Naive thymus-derived CD4-positive, alpha-beta T cell (primary cell): ENCODE measurements at places on chromosomes 16 and 17. TPM values are rescaled to one million over a fixed set of nuclear protein-coding genes. Genes with fewer than 3 reads are reported as not detected.

GRCh38 chr17:45702666-45703266 is 81.4 kb upstream of the CRHR1 start:
- H3K4me1 ChIP-seq, result no peaks in the 10 kb centered on the region
- no peaks in the 10 kb centered on the region for H3K27me3 ChIP-seq
- no peaks in the 10 kb centered on the region for H3K36me3 ChIP-seq
- no peak for DNase-seq
- no peak overlapping the region for H3K4me3 ChIP-seq

- H3K27ac ChIP-seq, result no peak overlapping the region
- peaks cover 19% of the 10 kb centered on the region for H3K36me3 ChIP-seq
These were observed 22.5 kb downstream of the CENPX start for GRCh38 chr17:81999976-82000802.

GRCh38 chr16:89827383-89828198 is 684 bp upstream of the SPIRE2 start:
- peaks cover 10% of the 10 kb centered on the region for H3K27me3 ChIP-seq
- H3K27ac ChIP-seq, result no peak overlapping the region
- no peaks in the 10 kb centered on the region for H3K36me3 ChIP-seq
- H3K4me1 ChIP-seq, result no peaks in the 10 kb centered on the region
- peak; percentile 28 for DNase-seq

GRCh38 chr16:50666658-50667496 is 14.2 kb downstream of the SNX20 start:
- peak overlapping the region; percentile 32 for H3K4me3 ChIP-seq
- peak overlapping the region; percentile 66 for H3K27ac ChIP-seq
- DNase-seq, result peak; percentile 36
- H3K36me3 ChIP-seq, result peaks cover 20% of the 10 kb centered on the region
- H3K27me3 ChIP-seq, result no peaks in the 10 kb centered on the region
- peaks cover 17% of the 10 kb centered on the region for H3K4me1 ChIP-seq

DNA sequence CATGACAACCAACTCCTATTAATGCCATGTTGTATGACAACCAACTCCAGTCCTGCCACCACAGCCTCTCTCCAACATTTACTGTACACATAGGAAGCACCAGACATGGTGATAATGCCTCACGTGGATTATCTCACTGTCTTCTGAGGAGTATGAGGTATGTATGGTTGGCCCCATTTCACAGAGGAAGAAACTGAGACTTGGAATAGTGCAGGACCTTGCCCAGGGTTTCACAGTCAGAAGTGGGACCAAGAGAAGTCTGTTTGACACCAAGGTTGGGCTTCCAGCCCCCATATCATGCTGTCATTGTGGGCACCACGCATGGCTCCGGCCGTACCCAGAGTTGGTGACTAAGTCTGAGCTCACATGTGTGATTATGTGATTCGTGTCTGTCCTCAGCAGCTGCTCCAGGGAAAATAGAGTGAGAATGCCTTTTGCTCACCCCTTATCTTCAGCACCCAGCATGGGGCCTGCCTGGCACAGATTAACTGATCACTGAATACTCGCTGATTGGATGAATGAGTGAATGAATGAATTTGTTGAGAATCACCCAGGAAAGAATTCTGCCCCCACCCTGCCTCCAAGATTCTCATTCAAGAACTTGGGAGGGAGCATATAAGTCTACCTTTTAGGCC is 204.1 kb upstream of the NLRP1 start:
- no peaks in the 10 kb centered on the region for H3K4me1 ChIP-seq
- DNase-seq, result no peak
- no peaks in the 10 kb centered on the region for H3K27me3 ChIP-seq
- H3K4me3 ChIP-seq, result no peak overlapping the region
- no peaks in the 10 kb centered on the region for H3K36me3 ChIP-seq
- H3K27ac ChIP-seq, result no peak overlapping the region

DNA sequence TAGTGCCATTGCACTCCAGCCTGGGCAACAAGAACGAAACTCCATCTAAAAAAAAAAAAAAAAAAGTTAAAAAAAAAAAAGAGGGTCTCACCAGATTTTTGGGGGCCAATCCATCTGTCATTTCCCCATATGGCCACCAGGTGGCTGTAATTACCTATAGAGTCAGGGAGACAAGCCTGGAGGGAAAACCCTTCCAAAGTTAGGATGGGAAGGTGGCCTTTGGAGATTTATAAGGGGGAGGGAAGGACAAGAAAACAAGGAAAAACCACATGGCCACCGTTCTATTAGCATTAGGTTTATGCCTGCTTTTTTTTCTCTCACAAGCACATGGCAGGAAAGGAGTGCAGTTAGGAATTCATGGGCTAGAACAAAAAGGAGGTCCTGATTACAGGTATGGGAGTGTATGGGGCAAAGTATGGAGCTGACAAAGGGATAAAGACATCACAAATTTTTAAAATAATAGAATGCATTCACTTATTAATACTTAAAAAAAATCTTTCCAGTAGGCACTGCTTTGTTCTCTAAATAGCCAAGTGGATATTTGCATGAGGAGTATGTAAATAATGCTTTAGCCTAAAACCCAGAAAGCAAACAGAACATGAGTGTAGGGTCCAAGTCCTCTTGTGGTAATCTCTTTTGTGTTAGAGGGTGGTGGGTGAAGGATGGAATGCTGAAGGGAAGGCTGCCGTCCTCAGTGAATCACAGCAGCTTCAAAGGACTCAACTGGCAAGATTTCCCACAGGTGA is 5.1 kb downstream of the CYB5D1 start:
- H3K4me3 ChIP-seq, result no peak overlapping the region
- peaks cover 17% of the 10 kb centered on the region for H3K4me1 ChIP-seq
- H3K36me3 ChIP-seq, result no peaks in the 10 kb centered on the region
- no peak overlapping the region for H3K27ac ChIP-seq
- no peaks in the 10 kb centered on the region for H3K27me3 ChIP-seq

- no peak overlapping the region for H3K4me3 ChIP-seq
- no peak for DNase-seq
- H3K27ac ChIP-seq, result no peak overlapping the region
- H3K36me3 ChIP-seq, result no peaks in the 10 kb centered on the region
These were observed 29.3 kb downstream of the MAF start for GRCh38 chr16:79571065-79571902.

GRCh38 chr16:48156790-48157209 is 1.0 kb upstream of the ABCC12 start:
- H3K27me3 ChIP-seq, result no peaks in the 10 kb centered on the region
- H3K36me3 ChIP-seq, result no peaks in the 10 kb centered on the region
- H3K4me3 ChIP-seq, result no peak overlapping the region

DNA sequence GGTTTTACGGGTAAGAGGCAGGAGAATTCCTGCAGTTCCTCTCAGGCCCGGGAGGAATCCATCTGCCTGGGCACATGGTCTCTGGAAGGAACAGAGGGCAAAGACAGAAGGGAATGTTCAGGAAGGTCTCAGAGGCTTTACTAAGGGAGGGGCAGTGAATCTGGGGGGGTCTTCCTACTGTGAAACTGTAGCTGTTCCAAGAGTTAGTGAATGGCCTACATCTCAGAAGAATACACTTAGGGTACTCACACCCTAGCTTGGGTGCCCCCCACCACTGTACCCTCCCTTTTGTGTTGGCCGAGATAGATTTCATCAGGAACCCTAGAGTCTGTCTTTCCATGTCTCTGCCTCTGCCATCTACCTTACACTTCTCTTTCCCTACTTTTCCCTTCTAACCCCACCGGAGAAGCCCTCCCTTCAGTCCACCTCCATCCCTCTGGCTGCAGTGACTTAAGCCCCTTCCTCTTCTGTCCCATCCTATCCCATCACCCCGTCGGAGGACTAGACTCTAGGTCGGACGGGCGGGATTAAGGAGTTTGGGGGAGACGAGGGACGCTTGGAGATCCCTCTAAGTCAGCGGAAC is 316 bp downstream of the DLG4 start:
- peaks cover 30% of the 10 kb centered on the region for H3K4me1 ChIP-seq
- no peaks in the 10 kb centered on the region for H3K36me3 ChIP-seq
- peak overlapping the region; percentile 75 for H3K27ac ChIP-seq
- DNase-seq, result no peak
- no peaks in the 10 kb centered on the region for H3K27me3 ChIP-seq
- H3K4me3 ChIP-seq, result peak overlapping the region; percentile 73

DNA sequence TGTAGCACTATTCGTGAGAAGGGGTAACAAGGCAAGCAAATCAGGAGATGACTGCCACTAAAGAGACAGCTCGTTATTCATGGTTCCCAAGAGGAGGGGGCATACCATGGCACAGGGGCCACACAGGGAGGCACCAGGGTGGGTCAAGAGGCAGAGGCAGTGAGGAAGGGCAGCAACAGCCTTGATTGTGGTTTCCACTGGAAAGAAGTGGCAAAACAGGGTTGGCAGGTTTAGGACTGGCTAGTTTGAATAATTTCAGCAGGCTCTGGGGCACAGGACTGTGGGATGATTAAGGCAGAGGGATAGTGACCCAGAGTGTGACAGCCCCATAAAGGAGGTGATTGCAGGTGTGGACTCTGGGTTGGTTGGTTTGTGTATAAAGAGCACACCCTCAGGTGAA is 188.9 kb downstream of the CBLN1 start:
- no peaks in the 10 kb centered on the region for H3K27me3 ChIP-seq
- H3K4me1 ChIP-seq, result no peaks in the 10 kb centered on the region
- H3K36me3 ChIP-seq, result no peaks in the 10 kb centered on the region
- no peak for DNase-seq

GRCh38 chr17:76951375-76951905 is 83.2 kb downstream of the MGAT5B start:
- H3K27ac ChIP-seq, result no peak overlapping the region
- H3K36me3 ChIP-seq, result no peaks in the 10 kb centered on the region
- DNase-seq, result no peak
- H3K4me3 ChIP-seq, result no peak overlapping the region
- H3K4me1 ChIP-seq, result no peaks in the 10 kb centered on the region

DNA sequence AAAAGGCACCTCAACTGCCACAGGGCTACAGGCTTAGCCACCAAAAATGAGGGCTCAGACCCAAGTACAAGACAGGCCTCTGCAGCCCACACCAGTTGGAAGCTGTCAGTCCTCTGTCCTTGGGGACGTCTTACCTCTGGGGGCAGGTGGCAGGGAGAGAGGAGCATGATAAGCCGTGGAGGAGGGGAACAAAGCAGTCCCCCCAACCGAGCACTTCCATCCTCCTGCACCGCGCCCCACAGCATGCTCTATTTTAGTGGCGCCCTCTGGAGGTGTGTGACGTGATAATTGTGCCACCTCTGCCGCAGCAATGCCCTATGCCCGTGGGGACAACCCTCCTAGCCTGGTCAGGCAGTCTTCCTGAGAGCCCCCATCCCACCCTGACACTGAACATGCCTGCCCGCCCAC is 13.6 kb downstream of the G6PC3 start:
- H3K27me3 ChIP-seq, result no peaks in the 10 kb centered on the region
- H3K27ac ChIP-seq, result no peak overlapping the region
- H3K36me3 ChIP-seq, result no peaks in the 10 kb centered on the region

DNA sequence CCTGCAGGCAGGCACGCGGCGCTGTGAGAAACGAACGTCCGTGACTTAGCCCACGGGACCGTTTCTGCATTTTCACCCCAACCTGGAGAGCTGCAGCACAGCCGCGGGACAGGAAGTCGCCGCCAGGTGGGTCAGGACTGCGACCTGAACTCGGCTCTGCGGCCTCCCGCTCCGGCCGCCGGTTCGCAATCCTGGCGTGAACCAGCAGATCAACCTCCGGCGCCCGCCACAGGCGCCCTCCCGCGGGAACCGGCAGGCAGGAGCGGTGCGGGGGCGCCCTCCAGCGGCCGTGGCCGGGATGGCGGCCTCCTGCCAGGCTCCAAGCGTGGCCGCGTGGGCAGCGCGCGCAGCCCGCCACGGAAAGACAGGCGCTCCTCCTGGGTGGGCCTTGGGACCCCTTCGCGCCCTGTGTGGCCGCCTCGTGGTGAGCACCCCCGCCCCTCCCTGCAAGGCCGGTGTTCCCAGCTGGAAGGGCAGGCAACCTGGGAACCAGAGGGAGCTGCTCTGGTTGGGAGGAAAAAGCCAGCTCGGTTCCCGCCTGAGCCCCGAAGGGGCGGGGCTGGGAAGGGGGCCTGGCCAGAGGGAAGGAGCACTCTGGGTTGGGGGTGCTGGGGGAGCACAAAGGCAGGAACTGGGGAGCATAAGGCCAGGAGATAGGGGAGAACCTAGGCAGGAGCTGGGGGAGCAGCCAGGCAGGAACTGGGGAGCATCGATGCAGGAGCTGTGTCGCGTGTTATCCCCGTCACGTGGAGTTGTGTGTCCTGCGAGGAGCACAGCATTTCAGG is 28.2 kb downstream of the ACTG1 start:
- H3K4me3 ChIP-seq, result peak overlapping the region; percentile 51
- no peaks in the 10 kb centered on the region for H3K27me3 ChIP-seq
- H3K4me1 ChIP-seq, result peaks cover 6% of the 10 kb centered on the region
- no peak overlapping the region for H3K27ac ChIP-seq
- peak; percentile 76 for DNase-seq

DNA sequence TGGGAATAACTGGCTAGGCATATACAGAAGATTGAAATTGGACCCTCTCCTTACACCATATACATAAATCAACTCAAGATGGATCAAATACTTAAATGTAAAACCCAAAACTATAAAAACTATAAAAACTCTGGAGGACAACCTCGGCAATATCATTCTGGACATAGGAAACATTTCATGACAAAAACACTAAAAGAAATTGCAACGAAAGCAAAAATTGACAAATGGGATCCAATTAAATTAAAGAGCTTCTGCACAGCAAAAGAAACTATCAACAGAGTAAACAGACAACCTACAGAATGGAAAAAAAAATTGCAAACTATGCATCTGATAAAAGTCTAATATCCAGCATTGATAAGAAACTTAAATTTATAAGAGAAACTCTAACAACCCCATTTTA is 503.7 kb upstream of the C16orf82 start:
- no peaks in the 10 kb centered on the region for H3K4me1 ChIP-seq
- no peaks in the 10 kb centered on the region for H3K36me3 ChIP-seq
- no peak for DNase-seq
- H3K27me3 ChIP-seq, result no peaks in the 10 kb centered on the region
- no peak overlapping the region for H3K27ac ChIP-seq

The CTRB2 gene
- not detected for total RNA-seq

The MIS12 gene
- total RNA-seq, result 53.6 TPM

The KCTD19 gene
- not detected for total RNA-seq

The ST6GALNAC1 gene
- 2.0 TPM for total RNA-seq

The PRAC1 gene
- not detected in 2 replicates for total RNA-seq

The SPATA32 gene
- total RNA-seq, result not detected

The KRT33B gene
- not detected for total RNA-seq
